ENCODE measurements at places on chromosomes 2 and 18.

GRCh38 chr2:74708883-74709282, 54.8 kb downstream of the SEMA4F start:
- DNase-seq = no peak

DNA sequence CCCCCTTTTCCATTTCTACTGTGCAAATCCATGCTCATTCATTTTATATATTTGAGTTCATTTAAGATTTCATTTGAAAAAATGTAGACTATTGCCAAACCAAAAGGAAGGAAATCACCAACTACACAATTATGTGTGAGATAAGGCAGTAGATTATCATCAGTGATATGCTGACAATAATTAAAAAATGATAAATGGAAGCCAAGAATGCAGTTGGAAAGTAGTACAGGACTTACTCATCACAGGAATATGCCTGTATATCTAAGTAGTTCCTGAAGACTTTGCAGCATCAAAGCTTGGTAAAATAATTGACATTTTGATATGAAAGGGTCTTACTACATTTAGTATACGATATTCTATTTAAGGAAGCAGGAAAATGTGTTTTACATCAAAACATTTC, 166.1 kb upstream of the OTX1 start:
- DNase-seq = no peak

DNA sequence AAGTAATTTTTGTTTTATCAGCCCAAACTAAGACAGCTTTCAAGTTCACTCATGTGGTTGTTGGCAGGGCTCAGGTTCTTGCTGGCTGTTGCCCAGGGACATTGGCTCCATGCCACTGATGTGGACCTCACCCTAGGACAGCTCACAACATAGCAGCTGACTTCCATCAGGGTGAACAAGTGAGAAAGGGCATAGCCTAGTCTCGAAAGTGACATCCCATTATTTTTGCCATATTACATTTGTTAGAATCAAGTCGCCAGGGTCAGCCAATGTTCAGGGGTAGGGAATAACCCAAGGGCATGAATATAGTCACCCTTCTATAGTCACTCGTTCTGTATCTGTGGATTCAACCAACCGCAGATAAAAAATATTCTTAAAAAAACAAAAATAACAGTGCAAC, 10.7 kb upstream of the CWC22 start:
- DNase-seq = no peak

GRCh38 chr2:236969767-236970655, 115.7 kb upstream of the COPS8 start:
- peak; percentile 2 for DNase-seq

DNA sequence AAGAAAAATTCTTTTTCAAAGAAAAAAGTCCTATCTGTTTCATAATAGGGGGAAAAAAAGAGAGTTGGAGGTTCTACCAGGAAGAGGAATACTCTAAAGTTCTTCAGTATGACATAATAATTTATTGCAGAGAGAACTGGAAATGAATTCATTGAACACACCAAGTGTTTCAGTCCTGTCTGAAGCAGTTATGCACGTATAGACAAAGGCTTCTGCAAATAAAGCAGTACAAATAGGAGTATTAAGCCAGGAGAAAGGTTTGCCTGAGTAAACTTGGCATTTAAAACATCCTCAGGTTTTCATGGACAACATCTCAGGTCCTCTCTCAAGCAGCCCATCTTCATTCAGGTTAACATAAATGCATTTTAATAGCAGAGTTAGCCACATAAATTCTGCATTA, 141.6 kb downstream of the CCDC148 start:
- DNase-seq = no peak

DNA sequence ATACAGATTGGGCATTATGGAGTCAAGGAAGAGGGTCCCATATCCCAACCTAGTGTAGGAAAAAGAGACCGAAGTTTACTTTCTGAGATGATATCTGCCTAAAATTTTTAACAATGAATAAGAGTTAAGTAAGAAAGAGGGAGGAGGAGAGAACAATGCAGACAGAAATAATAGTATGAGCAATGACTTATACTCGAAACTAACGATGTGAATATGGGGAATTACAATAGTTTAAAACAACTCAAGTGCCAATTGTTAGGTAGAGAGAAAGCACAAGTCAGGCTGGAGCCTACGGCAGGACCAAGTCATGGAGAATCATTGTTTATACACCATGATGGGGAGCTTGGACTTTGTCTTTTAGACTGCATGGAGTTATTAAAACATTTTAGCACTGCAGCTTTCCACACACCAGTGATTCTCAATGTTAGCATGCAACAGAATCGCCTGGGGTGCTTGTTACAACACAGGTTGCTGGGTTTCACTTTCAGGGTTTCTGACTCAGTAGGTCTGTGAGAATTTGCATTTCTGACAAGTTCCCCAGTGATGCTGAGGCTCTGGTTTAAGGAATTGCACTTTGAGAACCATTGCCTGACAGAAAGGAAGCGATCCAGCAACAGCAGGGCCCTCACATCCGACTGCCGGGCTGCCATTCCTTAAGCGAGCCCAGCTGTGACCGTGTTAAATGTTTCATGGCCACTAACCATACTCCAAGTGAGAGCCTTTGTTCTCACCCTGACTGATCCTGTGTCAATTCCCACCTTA, 511.2 kb downstream of the DCDC2C start:
- no peak for DNase-seq

GRCh38 chr2:186503827-186504606, 18.0 kb downstream of the ZC3H15 start:
- no peak for DNase-seq

DNA sequence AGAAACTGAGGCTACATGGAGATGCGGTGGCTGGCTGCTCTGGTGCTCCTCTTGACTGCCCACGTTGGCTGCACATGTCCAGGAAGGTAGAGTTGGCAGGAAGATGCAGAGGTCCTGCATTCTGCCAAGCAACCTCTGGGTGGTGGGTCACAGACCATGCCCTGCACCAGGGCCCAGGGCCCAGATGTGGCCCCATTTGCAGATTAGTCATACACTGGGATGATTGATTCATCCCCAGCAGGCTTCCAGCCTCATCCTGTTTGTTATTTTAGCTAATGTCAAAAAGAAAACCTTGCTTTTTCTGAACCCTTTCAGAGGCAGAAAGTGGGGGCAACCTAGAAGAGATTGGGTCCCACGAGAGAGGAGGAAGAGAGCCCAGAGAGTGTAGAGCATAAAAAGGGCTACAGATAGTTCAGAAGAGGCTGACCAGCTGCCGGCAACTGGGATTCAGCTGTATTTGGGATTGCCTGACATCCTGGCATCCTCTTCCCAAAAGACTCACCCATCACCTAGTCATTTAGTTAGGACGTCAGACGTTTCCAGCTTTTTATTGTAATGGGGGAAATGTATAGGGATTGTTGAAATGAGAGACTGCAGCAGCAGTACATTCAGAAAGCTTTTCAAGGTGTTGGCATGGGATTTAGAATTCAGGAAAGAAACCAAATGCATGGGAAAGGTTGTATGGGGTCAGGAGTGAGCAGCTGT, 101.9 kb downstream of the CTIF start:
- no peak for DNase-seq

GRCh38 chr2:28577791-28578680, 82.2 kb downstream of the PLB1 start:
- DNase-seq = no peak

GRCh38 chr2:45776160-45776955, 124.9 kb downstream of the PRKCE start:
- DNase-seq = no peak

DNA sequence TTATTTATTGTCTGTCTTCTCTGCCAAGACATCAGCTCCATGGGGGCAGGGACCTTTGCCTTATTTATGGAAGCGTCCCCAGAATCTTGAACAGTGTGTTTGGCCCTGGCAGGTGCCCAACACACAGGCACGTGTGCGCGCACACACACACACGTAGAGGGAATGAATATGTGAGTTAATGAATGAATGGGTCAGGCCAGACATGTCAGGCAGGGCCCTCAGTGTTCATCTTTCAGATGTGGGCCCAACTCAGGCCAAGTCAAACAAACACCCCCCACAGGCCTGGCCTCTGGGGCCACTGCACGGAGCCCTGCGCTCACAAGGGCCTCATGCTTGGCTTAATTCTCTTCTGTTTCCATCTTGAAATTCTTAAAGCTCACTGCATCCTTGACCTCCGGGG, 54.1 kb downstream of the DYSF start:
- DNase-seq = no peak

GRCh38 chr18:8177330-8178016, 431.8 kb upstream of the RAB12 start:
- no peak for DNase-seq

DNA sequence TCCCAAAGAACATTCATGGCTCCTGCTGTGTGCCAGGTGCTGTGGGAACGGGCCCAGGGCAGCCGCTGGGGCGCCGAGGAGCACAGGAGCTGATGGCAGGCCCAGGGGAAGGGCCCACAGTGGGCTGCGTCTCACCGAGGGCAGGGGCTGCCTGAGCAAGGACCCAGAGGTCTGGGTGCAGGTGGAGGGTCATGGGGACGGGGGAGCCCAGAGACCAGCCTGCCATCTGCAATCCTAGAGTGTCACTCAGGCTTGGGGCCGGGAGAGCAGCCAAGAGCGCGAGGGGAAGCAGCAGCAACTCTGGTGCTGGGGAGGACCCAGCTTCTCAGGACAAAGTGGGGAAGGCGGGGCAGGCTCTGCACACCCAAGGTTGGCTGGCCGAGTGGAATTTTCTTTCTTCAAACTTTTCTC, 207.4 kb downstream of the HDAC4 start:
- DNase-seq = no peak

DNA sequence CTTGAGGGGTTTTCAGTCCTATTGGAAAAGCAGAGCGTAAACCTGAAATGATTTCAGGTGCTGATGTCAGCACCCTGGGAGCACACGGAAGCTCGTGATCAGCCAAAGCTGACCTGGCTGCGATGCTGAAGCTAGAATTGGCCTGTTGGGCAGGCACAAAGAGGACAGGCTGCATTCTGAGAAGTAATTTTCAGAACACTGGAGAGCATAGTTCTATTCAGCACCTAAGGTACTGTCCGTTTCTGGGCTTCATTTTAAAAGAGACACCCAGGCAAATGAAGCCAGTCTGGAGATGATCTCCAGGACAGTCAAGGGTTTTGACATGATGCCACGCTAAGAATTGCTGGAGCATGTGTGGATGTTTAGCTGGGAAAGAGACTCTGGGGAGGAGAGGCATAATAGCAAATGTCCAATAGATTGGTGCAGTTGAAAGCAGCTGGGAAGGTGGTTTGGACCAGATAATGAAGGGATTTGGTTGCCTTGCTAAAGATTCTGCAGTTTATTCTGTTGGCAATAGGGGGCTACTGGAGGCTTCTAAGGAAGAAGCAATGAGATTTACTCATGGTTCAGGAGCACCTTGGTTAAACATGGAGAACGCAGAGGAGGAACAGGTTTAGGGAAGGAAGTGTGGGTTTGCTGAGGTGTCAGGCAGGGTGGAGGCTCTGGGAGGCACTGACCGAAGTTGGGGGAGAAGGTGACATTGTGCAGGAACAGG, 86.6 kb downstream of the ACOXL start:
- DNase-seq = no peak

DNA sequence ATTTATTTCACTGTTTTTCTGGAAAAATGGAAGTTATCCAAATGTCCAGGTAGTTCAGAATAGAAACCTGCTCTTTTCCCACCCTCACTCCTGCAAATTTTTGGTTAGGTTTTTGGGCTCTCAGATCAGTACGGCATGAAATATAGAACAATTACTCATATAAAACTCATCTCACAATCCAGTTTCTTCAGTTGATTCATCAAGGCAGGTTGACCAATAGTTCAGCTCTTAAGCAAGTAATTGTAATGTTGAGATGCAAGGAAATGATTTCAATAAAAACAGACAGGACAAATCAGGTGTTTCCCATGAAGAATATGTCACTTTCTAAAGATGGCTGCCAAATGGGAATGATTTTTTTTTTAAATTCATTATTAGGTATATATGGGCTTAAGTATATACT, 2.0 kb downstream of the RAB27B start:
- no peak for DNase-seq

DNA sequence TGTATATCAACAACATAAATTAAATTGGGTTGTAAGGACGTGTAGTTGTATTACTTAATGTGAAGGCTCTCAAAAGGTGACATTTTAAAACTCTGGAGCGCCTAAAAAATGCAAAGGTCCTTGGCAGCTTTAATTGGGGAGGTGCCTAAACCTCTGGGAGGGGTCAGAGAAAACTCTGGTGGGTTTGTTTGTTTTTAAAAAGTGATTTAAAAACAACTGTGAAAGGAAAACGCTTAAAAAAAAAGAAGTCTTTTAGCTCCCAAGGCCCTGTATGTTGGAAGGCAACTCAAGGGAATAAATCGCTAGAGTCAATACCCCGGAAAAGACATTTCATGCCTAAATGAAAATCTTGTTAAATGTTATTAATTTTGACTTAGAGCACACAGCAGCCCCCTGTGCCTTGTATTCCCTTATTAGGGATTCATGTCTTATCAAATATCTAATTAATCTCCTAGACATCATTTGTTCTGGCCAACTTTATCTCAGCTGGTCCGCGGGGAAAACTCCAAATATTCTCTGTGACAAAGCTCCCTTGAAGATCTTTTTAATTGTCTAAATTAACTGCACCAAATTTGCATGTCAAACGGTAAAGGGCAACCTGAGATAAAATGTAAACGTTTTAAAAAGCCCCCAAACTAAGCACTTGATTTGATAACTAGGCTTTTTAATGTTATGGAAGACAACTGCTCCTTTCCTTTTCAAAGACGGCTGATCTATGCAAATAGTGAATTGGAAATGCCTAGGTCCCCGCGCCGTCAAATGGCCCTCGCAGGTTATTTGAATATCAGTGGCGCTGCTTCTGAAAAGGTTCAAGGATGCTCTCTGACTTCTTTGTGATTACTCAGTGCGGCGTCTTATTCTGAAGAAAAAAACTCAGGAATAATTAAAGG, 4.2 kb downstream of the SP9 start:
- no peak for DNase-seq

DNA sequence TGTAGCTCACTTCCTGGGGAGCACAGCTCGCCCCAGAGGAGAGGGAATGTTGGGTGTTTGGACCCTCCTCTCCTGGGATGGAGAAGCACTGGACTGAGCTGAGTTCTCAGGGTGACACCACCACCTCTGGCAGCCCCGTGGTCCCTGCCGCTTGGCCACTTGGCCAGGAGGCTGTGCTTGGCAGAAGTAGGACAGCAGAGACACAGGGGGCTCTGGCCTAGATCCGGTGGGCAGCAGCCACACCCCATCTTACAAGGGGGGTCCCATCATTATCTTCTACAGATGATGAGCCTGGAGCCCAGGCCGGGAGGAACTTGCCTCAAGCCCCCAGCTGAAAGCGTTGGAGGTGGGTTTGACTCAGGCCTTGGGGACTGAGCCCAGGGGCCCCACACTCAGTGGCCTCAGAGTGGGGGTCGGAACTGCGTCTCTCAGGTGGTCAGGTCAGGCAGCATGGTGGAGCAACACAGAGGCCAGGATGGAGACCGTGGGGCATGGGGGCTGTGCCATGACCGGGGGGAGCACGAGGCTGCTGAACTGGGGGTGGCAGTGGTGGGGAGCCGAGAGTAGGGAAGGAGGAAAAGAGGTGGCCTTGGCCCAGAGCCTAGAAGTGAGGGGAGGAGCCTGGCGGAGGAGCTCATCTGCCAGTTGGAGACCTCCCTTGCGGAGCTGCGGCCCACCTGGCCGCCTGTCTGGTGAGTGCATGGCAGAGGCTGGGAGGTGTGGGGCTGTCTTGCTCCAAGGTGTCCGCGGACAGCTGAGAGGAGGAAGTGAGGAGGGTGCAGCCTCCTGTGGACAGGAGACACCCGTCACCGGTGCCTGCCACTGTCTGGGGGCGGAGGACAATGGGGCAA, 63.6 kb upstream of the HDAC4 start:
- no peak for DNase-seq
